ENCODE measurements at places on chromosomes 2 and 18.

GRCh38 chr18:8793445-8794155 lies 88.2 kb downstream of the MTCL1 start:
- DNase-seq = no peak

DNA sequence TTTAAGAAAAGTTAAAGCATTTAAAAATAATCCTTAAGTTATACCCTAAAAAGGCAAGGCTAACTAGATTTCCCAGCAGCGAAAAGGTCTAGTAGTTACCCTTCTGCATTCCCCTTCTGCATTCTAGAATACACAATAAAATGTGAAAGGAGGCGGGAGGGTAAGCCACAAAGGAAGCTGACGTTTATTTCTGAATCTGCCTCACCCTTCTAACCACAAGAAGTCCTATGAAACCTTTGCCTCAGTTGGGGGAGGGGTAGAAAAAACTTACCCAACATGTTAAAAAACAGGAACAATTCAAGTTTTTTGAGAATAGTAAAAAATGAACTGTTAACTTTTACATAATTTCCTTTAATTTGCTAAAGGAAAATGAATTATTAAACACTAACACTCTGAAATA lies 11.3 kb downstream of the STK17B start:
- DNase-seq = no peak

GRCh38 chr2:104944495-104944894 lies 90.6 kb downstream of the POU3F3 start:
- peak; percentile 16 for DNase-seq

DNA sequence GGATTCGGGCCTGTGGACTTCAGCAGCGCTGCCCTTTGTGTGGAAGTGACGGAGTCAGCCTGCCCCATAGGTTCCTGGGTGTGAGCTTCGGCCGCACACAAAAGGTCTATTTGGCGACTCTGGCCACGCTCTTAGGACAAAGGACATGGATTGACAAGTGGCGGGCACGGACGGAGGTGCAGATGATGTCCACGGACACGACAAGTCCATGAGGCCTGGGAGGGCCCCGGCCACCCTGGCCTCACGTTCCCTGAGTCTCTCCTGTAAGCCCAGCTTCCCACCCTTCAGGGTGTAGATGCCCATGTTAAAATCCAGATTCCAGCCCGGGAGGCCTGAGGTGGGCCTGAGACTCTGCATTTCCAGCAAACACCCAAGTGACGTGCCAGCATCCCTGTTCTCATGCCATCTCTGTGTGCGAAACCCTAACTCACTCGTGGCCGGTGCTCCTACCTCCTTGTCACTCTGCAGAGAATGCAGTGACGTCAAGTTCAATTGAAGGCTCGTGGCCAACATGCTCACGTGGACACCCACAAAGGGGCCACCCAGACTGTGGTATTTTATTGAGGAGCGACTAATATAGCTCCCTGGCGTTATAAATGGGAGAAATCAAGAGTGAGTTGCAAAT lies 111.7 kb downstream of the RTP5 start:
- no peak for DNase-seq

DNA sequence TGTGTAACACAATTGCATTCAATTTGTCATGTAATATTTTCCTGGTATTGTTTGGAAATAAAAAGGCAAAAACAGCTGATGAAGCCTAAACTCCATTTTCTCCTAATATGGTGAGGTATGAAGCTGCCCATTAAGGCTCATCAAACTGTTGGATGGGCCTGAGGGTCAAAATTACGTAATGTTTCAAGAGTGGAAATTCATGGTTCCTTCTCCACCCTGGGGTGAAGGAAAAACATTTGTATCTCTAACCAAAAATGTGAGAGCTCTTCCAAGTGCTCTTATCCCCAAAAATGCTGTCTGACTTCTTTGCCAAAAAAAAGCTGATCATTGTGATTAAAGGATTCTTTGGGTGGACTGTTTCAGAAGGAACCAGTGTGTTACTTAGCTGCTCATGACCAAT lies 91.8 kb downstream of the ARHGAP28 start:
- DNase-seq = no peak

- no peak for DNase-seq
Measured at GRCh38 chr2:69597105-69597504, 46.4 kb downstream of the AAK1 start.

DNA sequence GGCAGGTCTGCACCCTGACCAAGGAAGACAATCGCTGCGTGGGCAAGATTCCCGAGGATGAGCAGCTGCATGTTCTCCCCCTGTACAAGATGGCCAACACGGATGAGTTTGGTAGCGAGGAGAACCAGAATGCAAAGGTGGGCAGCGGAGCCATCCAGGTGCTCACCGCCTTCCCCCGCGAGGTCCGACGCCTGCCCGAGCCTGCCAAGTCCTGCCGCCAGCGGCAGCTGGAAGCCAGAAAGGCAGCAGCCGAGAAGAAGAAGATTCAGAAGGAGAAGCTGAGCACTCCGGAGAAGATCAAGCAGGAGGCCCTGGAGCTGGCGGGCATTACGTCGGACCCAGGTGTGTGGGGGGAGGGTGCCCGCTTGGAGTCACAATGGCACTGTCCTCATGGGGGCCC lies 48.4 kb downstream of the BOLA3 start:
- DNase-seq = no peak

- DNase-seq = no peak
Measured at GRCh38 chr2:100938031-100939026, 63.8 kb upstream of the RPL31 start.

DNA sequence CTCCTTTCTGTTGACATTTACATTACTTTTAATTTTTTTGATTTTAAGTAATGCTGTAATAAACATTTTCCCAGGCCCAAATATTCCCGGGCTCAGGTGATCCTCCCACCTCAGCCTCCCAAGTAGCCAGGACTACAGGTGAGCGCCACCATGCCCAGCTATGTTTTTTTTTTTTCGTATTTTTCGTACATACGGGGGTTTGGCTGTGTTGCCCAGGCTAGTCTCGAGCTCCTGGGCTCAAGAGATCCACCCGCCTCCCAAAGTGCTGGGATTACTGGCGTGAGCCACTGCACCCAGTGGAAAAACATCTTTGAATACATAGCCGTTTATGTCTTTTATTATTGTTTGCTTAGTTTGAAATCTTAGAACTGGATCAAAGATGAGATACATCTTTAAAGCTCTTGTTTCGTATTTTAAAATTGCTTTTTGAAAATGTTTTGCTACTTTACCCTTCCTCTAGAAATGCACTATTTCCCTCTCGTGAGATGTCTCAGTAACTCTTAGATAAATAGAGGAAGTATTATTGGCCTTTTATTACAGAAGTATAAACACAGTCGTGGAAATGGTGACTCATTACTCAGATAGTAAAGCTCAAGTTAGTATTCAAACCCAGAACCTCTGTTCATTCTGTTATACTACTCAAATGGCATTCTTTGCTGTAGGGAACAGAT lies 2.4 kb downstream of the SMCHD1 start:
- DNase-seq = no peak

DNA sequence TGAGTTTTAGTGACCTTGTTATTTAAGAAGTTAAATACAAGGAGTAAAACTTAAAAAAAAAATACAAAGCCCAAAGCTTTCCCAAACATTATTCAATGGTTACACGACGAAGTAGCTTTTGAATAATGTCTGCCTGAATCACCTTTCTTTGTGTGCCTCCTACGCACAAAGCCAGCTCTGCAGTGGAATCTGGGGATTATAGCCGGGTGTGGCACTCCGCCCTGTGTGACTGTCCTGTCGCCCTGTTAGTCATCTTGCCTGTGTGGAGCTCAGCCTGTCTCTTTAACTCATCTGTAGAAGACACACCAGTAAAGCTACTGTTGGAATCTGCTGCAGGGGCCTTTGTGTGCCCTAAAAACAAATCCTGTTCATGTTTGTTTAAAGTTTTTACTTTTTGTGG lies 79.4 kb upstream of the TCF7L1 start:
- no peak for DNase-seq

- no peak for DNase-seq
Measured at GRCh38 chr2:240224676-240225075, 84.2 kb upstream of the OTOS start.

DNA sequence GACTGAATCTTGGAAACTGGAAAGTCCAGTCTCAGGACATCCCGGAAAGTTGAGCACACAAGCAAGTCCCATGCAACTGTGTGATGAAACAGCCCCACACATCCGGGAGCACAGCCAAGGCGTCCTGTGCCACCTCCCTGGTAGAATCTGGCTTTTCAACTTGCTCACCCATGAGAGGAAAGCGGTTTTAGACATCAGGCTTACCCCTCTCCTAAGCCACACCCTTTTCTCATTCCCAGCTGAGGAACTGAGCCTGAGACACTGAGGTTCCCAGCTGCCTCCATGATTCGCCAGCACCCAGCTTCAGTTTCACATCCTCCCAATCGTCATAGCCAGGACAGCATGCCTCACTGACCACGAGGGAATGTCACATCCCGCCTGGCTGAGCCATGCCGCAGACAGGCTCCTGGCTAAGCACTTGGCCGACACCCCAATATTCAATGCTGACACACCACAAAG lies 60.3 kb downstream of the STEAP3 start:
- DNase-seq = peak; percentile 80

DNA sequence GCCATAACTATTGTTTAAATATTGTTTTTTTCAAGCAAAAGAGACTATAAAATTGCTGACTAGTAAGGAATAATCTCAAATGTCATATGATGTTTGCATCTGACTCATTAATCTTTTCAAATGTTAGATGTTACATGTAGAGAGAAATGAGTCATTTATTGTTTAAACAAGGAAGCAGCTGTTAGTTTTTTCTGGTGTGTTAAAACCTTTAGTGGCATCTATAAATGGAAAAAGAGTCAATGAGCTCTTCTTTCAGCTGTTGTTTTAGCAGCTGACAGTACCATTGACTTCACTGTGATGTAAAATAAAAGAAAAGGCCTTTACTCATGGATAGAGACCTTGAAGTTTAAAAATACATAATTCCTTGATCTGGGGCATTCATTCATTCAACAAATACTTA lies 1.8 kb upstream of the KLHL41 start:
- DNase-seq = no peak

- no peak for DNase-seq
Measured at GRCh38 chr18:54931152-54931551, 28.1 kb downstream of the CCDC68 start.

Data from cerebellar cortex (tissue), 1 donor.